Inflammatory macrophage (primary cell): ENCODE measurements at places on chromosomes 12 and 14.

- no peak for DNase-seq
Measured at GRCh38 chr14:24556756-24557155, 19.3 kb downstream of the CTSG start.

- peak; percentile 91 for DNase-seq
Measured at GRCh38 chr14:102594514-102595175, 2.2 kb downstream of the RCOR1 start.

GRCh38 chr12:31647086-31647491 is 12.4 kb upstream of the ETFBKMT start:
- peak; percentile 45 for DNase-seq

GRCh38 chr12:120726510-120726793 is 826 bp downstream of the ACADS start:
- DNase-seq, result no peak

GRCh38 chr12:61780435-61780834 is 479.8 kb upstream of the USP15 start:
- no peak for DNase-seq

DNA sequence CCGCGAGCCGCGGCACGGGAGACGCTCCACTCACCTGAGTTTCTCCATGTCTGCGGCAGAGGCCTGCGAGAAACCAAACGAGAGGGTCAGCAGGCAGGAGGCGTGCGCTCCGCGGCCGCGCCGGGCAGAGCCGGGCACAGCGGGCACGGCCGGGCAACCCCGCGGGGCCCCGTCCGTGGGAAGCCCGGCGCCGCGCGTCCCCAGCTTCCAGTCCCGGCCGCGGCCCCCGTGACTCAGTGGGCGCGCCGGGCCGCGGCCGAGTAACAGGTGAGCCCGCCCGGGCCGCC is 19.4 kb downstream of the BEGAIN start:
- no peak for DNase-seq

DNA sequence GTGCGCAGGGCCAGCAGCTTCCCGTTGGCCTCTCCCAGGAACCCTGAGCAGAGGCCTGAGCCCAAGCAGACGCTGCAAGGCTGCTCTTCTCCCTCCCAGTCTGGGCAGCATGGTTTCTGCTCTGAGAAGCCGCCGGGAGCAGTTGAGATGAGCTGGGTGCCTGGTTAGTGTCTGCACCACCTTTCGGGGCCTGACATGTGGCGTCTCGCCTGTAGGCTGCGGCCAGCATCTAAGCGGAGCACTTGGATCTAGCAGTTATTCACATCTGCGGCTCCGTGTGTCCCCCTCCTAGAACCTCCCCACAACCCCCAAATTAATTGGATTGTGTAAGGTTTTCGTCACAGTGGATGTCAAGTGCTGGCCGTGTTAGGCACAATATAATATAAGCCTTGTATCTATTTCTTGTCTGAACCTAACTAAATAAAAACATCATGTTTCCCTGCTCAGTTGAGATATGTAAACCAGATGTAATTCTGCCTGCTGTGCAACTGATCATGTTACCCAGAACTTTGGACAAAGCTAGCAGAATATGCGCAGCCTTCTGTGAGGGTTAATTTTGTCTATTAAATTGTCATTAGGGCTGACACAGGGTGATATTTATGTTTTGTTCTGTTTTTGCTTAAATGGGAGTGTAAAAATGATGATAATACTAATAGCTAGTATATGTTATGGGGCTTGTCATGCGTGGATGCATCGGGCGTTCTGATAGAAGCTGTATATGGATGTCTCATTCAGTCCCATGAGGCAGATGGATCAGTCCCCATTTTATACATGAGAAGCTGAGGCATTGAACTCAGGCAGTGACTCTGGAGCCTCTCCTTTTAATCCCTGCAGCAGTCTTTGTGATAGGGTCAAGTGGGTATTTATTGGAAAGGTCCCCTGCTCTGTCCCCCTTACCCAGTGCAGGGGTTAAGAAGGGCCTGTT is 45.8 kb downstream of the ELK3 start:
- DNase-seq, result no peak

- DNase-seq, result no peak
Measured at GRCh38 chr12:85392508-85392907, 112.5 kb downstream of the ALX1 start.

DNA sequence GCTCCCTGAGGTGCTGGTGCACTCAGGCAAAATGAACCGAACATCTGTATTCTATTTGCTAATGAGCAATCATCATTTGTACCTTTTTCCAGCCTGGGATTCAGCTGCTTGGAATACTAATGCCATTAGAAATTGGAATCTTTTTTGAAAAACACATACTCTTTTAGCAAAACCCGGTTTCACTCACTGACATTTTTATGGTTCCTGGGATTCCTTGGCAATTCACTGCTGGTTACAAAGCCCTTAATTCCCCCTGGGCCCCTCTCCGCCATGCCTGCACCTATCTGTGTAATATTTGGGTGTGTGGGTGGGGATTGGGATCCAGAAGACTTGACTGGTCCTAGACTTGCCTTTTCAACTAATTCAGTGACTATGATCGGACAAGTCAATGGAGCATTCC is 199.1 kb downstream of the FOXN3 start:
- no peak for DNase-seq
